RCC 7860 (cell line): ENCODE measurements at places on chromosomes 6 and 20.

DNA sequence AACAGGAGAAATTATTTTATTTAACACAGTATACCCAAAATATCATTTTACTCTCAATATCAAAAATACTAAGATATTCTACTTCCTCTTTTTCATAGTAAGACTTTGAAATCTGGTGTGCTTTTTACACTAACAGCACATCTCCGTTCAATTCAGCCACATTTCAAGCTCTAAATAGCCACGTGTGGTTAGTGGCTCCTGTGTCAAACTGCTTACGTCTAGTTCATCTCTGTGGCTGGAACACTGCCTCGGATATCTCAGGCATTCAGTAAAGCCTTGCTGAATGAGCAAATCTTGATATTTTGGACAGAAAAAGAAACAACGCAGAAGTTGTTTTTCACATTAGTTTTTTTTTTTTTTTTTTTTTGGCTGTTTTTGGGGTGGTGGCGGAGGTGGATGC is 136.1 kb downstream of the EYA4 start:
- DNase-seq: no peak

DNA sequence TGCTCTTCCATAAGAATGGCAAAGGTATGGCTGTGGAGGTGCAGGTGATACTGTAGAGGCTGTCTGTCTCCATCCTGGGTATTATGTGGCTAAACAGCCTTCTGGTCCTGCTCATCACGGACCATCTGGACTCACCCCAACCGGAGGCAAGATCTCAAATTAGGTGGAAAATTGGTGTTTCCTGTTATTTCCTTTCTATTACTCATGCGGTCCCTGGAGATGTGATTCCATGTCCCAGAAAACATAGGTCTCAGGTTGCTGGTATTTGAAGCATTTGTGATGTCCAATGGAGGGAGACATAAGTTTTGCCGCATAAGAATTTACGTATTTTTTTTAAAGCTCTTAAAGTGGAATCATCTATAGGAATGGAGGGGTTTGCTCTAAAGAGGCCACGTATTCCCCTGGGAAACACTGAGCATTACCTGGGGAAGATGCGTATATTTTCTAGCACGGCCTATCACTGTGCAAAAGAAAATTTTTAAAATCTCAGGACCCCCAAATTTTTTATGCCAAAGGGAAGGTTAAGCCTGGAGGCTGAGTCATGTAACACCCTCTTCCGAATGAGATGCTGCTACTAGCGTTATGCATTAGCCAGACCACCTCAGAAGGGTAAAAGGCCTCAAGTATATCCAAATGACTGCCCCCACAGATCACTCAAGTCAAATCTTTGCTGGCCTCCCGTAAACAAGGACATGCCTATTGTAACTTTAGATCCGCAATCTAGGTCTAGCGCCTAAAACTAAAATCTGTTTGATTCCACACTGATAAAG is 22.4 kb upstream of the PBOV1 start:
- DNase-seq: no peak

DNA sequence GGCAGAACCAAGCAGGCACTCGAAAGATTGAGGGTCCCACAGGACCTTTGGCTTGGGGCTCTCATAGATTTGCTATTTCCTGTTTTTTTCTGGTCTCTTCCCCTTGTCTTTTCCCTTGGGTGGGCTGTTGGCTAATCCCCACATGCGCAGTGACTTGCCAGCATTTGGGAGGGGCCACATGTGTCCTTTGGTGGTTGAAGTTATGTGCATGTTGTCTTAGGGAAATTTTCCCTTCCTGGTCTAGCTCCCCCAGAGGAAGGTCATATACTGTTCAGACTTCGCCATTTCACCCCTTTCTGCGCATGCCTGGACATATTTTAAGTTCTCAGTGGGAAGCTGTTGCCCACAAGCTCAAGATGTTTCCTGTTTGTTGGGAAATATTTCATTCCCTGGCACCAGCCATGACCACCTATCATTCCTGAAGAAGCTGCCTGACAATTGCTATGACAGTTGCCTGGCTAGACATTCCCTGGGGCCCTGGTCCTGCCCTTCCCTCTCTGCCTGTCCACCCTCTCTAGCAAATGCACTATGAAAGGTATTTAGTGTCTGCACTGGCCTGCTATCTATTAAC is 156.2 kb upstream of the THBS2 start:
- DNase-seq: no peak

DNA sequence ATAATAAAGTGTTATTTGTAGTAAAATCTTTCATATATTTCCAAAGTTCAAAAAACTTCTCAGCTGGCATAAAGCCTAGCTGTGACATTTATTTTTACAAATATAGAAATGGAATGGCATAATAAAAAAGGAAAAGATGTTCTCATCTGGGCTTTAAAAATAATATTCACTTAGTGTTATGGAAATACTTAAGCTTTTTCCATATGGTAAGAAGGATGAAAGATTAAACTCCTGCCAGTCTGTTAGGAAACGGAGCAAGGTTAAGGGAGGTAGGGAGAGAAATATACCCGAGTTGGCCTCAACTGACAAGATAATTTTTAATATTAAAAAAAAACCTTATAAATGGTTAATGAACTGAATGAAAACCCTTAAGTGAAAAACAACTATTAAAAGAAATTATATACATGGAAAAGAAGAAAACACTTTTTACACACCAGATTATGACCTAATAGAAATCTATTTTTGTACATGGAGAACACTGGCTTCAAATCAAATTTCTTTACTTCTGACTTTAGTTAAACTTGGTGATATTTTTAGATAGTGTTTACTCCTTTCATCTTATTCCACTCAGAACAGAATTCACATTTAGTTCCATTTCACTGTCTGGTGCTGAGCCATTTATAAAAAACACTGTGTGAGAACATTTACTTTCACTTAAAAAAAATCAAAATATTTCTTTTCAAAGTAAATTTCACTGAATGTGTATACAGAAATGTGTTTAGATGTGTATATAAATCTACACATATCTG is 137.0 kb downstream of the DST start:
- DNase-seq: no peak

- peak; percentile 58 for DNase-seq
Observed at GRCh38 chr6:44096612-44097011, 30.6 kb downstream of the MRPL14 start.

- no peak for DNase-seq
Observed at GRCh38 chr20:43726811-43727338, at the start of gene GTSF1L. Gene GTSF1L, minus strand, starts transcription at chr20:43727002. Its CDS starts 308 bp downstream, at chr20:43726694.

GRCh38 chr6:46129291-46129628 is 529 bp upstream of the ENPP4 start:
- DNase-seq: no peak

- no peak for DNase-seq
Observed at GRCh38 chr20:18567739-18568091, 483 bp downstream of the SMIM26 start.
